ENCODE measurements at places on chromosomes 5 and 9.

- DNase-seq, result no peak
Observed at GRCh38 chr5:153598099-153598498, 107.6 kb downstream of the GRIA1 start.

DNA sequence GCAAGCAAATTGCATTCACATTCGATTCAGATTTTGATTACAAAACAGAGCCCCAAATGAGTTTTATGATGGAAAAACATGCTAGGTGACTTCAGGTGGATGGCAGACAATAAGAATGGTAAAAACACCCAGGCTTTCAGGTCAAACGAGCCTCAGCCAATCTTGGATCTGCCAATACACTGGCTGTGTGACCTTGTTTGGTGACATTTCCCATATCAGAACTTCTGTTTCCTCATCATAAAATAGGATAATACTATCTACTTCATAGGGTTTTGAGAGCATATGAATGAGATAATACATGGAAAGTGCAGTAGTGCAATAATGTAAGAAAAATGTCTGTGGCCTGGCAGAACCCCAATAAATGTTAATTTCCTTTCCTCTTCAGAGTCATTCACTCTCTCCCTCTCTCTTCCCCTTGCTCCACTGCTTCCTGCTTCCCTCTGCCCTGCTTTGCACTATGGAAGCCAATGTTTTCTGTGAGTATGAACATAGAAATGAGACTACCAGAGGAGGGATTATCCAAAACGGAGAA is 54.7 kb downstream of the SH3RF2 start:
- DNase-seq, result no peak

DNA sequence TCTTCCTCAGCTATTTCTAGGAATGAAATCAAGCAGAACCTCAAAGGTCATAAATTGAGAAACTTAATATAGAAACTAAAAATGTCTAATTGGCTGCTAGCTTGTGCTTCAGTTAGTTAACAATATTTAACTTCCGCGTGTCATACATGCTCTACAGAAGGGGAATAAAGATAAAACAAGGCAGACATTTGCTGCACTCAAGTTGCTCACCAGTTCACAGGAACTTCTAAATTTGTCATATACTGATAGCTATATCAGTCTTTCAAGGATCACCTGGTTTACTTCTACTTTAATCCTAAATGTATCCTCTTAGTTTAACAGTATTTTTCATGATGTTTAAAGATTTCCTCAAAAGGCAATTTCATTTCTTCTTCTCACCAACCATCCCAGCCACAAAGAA is 8.4 kb downstream of the CCNH start:
- no peak for DNase-seq

DNA sequence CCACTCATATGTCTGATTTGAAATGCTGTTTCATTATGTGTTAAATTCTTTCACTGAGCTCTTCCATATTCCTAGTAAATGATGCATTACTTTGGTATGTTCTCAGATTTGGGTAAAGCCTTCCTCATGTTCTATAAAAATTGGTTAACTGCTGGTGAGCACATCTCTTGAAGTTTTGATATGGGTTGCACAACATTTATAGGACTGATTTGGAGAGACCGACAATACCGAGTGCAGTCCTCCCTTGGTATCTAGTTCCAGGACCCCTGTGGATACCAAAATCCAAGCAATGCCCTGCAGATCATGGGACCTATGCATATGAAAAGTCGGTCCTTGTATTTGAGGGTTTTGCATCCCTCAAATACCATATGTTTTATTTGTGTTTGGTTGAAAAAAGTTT is 37.8 kb downstream of the WDR36 start:
- no peak for DNase-seq

DNA sequence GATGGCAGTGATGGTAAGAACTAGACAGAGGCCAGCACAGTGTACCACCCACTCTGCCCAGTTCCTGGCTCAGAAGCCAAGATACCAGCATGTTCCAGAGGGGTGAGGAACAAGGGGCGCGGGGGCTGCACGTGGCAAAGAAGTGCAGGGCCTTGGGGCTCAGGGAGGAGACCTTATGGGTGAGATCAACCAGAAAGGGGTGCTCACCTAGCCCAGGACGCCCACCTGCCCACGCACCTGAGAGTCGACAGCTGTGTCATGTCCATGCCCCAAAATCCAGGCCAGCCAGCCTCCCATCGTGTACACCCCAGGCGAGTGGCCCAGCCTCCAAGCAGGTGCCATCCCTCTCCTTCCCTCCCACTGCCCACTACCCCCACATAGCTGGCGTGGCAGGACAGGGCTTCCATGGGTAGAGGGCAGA is 34.9 kb downstream of the BICD2 start:
- no peak for DNase-seq

DNA sequence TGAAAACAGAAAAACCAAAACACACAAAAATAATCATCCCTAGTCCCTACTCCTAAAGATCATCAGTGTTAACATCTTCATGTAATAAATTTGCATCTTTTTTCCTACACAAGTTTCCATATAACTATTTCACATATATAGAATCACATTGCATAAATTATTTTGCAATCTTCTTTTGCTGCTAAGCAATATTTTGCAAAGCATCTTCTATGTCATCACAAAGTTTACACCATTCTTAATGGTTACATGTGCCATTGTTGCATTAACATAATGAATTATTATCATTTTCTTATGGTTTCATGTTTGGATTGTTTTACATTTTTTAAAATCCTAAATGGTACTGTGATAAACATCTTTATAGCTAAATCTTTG is 17.8 kb downstream of the SH3TC2 start:
- no peak for DNase-seq

DNA sequence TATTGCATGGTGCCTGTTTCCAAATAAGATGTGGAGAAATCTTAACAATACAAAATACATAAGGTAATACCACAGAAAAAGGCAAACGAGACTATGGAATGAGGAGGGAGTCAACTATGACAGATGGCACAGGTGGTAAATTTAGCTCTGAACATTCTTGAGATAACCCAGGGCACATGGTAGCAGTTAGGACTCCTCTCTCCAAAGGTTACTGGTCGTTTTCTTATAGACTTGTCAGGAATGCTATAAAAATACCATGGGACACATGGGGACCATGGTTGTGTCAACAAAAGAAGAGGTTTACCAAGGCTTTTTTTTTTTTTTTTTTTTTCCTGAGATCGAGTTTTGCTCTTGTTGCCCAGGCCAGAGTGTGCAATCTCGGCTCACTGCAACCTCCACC is 209.4 kb upstream of the RFX3 start:
- DNase-seq, result no peak

DNA sequence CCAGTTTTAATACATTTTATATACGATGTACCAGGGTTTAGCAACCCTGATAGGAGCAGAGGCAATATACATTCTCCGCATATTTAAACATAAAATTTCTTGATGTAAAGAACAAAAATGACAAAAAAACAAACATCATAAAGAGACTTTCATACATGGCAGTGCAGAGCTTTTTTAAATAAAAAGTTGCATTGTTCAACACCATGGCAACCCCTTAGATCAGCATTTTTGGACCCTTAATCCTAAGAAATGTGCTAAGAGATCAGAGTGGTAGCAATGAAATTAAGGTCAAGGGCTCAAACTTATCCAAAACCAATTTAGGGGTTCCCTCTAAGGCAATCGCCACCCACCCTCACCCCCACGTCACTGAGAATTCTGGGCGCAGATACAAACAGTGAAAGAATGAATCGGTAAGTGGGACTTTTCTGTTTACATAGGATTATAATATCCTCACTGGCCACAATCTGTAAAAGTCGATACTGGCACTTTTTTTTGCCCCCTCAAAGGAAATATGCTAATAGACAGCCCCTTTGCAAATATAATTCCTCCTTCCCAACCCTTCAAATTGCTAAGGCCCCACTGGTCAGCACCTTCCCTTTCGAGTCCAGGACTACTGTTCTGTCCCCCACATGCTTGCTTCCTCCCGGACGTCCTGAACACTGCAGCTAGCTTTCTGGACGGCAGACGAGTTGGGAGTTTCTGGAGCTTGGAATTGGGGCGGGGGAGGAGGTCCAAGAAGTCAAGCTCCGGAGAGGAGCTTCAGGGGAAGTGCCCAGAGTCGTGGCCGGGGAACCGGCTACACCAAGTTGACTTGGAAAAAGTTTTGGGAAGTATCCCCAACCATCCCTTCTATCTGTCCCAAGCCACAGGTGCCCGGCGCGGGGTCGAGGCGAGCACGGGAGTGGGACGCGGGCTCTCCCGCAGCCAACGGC is 2.2 kb downstream of the GAS1 start:
- no peak for DNase-seq

- DNase-seq, result peak; percentile 62
Observed at GRCh38 chr5:134905246-134905996, 490 bp downstream of the PCBD2 start.

GRCh38 chr5:173781432-173781815 is 106.7 kb upstream of the CPEB4 start:
- DNase-seq, result no peak

GRCh38 chr9:128863647-128864046 is 18.1 kb downstream of the KYAT1 start:
- peak; percentile 53 for DNase-seq

DNA sequence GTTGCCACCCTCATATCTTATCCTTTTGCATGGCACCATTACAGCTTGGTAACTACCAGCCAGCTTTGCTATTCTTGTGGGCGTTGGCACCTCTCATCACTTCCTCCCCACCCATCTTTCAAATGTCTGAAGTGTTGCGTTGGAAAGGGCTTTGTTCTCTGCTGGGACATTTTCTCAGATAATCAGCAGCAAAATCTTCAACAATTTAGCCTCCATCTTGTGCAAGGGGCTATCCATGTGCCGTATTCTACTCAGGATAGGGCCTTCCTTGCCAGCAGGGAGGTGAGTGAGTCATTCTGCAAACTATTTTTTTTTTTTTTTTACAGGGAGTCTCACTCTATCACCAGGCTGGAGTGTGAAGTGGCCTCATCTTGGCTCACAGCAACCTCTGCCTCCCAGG is 62.1 kb upstream of the NUDT12 start:
- DNase-seq, result no peak

DNA sequence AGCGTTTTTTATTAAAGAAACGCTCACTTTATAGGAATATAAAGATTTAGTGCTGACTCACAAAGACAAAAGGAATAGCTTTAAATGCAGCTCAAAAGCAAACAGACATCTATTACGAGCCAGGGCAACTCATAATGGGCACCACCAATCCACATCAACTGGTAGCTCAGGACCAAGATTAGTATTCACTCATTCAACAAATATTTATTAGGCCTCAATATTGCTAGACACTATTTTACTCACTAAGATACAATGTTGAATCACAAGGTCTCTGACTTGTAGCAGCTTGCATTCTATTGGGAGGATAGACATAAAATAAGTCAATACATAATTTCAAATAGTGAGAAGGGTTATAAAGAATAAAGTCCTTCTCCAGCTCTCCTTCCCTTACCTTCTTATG is 8.0 kb upstream of the MAN2A1 start:
- no peak for DNase-seq

DNA sequence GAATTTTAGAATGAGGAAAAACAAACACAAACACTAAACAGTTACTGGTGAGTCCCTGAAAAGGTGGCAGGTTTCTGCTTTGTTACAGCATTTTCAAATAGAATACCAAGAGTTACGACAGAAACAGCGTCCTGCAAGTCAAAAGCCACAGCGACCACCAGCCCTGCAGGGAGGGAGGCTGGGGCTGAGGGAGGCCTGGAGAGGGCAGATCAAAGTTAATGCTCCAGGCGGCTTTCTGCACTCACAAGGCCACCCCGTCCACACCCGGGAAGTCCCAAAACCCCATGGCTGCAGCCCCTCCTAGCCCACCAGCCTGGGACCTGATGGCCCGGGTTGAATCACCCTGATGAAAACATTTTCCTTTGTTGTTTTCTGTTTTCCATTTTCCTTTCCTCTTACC is 29.3 kb downstream of the COL23A1 start:
- DNase-seq, result no peak

- no peak for DNase-seq
Observed at GRCh38 chr9:129323376-129323998, 145.4 kb upstream of the IER5L start.

GRCh38 chr9:121636341-121636865 is 15.0 kb upstream of the DAB2IP start:
- DNase-seq, result no peak

DNA sequence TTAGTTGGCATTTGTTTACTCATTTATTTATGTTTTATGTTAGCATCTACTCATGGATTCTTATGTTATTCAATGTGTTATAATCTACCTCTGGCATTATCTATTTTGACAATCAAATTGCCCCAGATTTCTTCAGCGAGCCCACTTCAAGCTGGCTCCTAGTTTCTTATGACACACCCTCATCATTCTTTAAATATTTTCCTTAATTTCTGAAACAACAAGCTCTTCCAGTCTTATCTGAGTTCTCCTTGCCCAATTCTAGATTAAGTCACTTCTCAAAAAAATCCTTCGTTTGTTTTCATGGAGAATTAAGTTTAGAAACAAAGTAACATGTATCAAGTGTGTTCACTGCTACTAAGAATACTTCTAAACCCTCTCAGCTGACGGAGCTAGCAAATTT is 229.8 kb downstream of the SEMA5A start:
- DNase-seq, result no peak

- DNase-seq, result no peak
Observed at GRCh38 chr9:99389087-99390033, 167.3 kb downstream of the SEC61B start.

DNA sequence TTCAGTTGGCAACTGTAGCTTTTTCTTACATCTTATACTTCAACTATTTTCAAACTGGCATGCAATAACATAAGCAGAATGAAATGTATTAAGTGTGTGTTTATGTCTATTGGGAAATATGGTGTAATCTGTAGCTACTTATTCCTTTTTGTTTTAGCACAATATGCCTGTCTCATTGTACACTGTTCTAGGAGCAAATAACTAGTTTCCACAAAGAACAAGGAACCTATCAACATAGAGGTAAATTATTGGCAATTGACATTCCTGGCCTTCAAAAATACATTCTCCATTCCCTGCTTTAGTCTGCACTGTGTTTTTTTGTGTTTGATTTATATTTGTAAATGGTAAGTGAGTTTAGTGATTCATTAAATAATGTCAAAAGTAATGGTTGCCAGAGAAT is 75.7 kb downstream of the FBXL7 start:
- no peak for DNase-seq

GRCh38 chr5:31319335-31319734 is 125.8 kb downstream of the CDH6 start:
- no peak for DNase-seq

- no peak for DNase-seq
Observed at GRCh38 chr5:9512457-9512856, 33.4 kb downstream of the SEMA5A start.

DNA sequence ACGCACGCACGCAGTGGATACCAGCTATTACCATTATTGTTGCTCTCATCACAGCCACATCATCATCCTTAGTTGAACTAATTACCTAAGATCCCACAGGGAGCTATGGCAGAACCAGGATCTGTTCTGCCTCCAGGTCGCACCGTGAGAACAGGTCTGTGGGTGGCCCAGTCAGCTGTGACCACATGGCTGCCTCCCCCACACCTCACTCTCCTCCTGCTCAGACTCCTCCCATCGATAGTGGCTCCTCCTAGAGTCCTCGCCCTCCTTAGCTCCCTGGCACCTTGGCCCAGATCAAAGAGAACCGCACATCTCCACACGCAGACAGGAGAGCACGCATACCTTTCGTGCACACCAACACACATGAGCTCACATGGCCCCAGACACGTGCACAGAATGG is 32.4 kb upstream of the RPL26L1 start:
- DNase-seq, result no peak

GRCh38 chr5:152388610-152389009 is 16.5 kb downstream of the NMUR2 start:
- DNase-seq, result no peak

Data from NCI-H774 (cell line).